Activated naive CD4-positive, alpha-beta T cell (primary cell): ENCODE measurements at places on chromosomes 6 and 20.

DNA sequence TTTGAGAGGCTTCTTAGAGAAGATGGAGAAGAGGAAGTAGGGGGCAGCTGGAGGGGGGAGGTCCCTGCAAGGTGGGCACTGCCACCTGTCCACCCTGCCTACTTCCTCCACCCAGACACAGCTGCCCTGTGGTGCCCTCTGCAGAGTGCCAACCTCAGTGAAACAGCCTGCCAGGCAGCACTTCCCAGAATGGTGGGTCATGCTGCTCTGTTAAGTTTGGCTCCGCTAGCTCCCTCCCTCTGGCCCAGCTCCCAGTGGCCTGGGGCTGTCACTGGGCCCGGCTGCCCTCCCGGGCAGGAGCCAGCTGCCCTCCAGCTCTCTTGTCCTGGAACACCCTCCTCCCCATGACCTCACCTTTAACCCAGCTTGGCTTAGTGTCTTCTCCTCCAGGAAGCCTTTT, 5.1 kb upstream of the EPB41L1 start:
- no peak for DNase-seq

- DNase-seq = no peak
Observed at GRCh38 chr6:50443144-50443543, 270.2 kb upstream of the TFAP2D start.

DNA sequence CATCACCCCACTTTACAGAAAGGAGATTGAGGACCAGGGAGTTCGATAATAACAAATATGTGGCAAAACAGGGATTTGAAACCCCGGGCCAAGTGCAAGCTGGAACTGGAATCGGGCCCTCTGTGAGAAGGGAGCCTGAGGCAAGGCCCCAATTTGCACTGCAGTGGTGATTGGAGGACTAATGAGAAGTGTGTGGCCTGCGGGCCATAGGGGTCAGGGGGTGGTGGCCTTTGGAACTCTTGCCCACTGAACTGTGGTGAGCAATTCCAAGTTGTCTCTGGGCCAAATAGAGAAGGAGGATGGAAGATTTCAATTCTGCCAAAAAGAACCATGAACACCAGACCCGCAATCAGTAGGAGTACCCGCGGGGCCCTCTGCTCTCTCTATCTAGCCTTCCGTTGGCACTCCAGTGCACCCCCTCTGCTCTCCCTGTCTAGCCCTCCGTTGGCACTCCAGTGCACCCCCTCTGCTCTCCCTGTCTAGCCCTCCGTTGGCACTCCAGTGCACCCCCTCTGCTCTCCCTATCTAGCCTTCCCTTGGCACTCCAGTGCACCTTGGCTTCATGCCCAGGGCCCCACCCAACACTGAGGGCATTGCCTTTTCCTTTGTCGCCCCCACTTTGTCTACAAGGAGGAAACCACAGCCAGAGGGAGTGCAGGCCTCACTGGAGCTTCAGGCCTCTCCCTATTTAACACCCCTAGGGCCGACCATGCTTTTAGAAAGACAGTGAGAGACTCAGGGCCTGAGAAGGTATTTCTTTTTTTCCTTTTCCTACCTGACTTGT, 6.0 kb upstream of the PTPRA start:
- DNase-seq = no peak

DNA sequence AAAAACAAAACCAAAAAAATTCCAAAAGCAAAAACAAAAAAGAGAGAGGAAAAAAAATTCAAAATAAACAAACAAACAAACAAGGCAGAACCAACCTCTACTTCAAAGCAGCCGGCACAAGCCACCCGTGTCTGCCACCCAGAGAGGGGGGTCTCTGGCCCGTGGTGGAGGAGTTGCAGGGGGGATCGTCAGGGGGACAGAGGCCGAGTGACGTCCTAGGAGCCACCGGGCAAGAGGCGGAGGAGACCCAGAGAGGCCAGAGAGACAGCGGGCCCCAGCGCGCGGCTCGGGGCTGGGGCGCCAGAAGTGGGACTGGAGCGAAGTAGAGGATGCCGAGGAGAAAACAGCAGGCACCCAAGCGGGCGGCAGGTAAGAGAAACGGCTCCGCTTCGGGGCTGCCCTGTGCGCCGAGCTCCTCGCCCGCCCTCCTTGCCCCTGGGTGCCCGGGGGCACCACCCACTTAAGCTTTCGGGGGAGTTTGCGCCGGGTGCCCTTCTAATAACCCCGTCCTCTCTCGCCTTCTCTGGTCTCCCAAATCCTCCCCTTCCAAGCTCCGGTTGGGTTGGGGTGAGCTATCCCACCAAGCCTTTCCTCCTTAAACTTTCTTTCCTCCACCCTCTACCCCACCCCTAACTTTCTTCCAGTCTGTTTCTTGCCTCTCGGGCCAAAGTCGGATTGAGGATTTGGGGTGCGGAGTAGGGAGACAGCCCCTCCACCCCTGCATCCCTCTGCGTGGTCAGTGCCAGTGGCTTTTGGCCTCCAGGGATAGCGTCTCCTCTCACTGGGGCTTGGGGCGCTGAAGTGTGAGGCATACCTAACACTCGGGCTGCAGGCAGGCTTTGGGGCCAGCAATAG, 1.0 kb downstream of the TSHZ2 start:
- DNase-seq = peak; percentile 49

GRCh38 chr6:136923116-136923953, 1.2 kb downstream of the SLC35D3 start:
- DNase-seq = no peak

- no peak for DNase-seq
Observed at GRCh38 chr20:60107621-60108390, 149.6 kb downstream of the CDH26 start.

DNA sequence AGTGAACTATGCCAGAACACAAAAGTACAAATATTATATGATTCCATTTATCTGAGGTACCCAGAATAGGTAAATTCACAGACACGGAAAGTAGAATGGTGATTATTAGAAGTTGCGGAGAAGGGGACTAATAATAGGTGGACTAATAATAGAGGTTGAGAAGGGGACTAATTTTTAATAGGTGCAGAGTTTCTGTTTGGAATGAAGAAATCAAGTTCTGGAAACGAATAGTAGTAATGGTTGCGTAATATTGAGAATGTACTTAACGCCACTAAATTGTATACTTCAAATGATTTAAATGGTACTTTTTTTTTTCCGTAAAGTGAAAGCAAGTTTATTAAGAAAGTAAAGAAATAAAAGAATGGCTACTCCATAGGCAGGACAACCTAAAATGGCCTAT, 33.2 kb downstream of the B4GALT5 start:
- no peak for DNase-seq

DNA sequence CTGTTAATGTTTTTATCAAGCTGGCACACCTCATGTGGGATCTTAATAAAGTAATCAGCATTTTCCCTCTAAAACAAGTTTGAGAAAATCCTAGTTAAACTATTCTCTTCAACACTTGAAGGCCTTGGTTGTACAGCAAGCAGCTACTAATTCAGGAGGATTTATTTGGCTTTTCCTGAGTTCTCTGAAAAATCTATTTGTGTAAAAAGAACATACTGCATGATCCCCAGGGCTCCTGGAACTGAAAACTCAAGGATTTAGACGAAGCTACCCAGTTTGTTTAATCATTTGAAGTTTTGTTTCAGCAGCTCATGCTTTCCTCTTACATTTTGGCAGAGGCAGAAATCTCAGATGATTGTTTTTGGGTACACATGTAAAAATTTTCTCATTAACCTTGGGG, 309.6 kb upstream of the FLRT3 start:
- no peak for DNase-seq

- no peak for DNase-seq
Observed at GRCh38 chr20:3238616-3239025, 369 bp downstream of the SLC4A11 start.

DNA sequence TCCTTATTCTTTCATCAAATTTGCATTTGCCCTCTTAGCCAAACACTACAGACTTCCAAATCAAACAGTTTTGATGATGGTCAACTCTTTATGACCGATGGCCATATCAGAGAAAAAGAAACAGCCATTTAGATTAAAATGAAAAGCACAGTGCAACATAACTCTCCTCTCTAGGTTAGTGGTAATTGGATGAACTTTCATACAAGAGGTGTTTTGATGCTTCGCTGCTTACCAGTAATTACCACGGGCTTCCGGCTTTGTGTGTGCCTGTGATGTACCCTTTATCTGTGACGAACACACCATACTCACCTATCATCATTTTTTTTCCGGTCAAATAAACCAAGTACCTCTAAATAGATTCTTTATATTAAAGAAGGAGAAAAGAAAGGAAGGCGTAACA, 181.8 kb downstream of the FOXA2 start:
- no peak for DNase-seq

- DNase-seq = no peak
Observed at GRCh38 chr6:145075425-145075824, 659.9 kb downstream of the EPM2A start.

- no peak for DNase-seq
Observed at GRCh38 chr6:66291905-66292304, 584.9 kb upstream of the EYS start.

- no peak for DNase-seq
Observed at GRCh38 chr6:159831373-159831679, 31.2 kb downstream of the PNLDC1 start.

GRCh38 chr20:10696650-10697049, 22.9 kb upstream of the JAG1 start:
- no peak for DNase-seq

- DNase-seq = no peak
Observed at GRCh38 chr20:10077081-10077471, 42.3 kb downstream of the ANKEF1 start.

DNA sequence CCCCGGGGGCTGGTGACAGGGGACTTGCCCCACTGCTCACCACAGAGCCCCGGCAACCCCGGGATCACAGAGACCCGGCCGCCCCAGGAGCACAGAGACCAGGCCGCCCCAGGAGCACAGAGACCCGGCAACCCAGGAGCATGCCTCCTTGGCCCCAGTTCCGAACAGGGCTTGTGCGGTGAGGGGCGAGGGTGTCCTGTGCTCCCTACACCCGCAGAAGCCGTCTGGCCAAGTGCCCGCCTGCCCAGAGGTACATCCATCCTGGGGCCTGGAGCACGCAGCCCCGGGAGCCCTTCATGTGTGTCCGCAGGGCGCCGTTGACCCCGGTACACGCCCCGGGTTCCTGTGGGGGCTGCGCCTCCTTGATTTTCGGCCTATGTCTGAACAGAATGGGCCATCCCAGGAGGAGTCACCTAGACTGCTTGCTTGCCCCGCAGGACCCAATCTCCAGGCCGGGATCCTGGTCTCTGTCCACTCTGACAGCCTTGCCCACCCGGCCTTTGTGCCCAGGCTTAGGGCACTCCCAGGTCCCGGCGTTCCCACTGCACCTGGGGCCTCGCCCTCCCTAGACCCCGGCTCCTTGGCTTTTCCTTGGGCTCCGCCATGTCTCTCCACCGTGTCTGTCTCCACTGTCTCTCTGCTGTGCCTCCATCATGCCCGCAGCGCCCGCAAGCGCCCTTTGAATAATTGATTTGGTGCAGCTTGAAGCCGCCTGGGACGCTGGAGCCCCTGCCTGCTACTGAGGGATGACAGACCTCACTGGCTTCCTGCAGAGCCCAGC, 219.8 kb downstream of the ERMARD start:
- DNase-seq = no peak

DNA sequence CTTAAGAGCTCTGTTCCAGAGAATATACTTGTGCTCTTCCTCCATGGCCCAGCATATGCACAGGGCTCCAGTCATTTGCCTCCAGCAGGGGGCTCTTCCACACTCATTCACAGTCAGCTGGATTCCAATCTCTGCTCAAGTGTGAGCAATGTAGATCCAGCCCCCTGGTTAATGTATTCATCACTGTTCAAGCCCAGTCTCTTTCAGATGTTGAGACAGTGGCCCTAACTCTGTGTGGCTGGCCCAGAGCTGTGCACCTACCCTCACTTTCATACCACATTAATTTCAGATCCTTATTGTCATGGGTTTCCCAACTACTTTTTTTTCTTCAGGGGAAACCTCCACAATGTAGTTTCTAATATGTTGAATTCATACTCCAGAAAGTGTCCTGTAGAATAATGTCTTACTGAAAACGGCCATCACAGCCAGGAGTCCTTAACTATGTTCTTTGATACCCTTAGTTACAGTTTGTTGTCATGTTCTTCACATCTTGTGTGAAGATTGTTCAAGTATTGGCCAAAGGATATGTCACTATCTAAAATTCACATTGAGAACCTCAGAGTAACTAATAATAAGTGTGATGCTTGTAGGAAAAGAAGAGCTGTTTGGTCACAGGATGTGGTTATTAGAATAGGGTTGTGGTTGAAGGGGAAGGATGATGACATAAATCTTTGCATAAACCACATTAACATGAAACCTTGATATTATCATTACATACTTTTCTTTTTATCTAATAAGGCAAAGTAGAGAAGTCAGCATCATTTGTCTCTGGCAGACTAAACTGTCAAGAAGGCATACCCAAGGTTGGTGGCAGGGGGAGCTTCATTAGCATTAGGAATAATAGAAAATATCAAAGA, 14.4 kb upstream of the HLA-DQA1 start:
- no peak for DNase-seq

GRCh38 chr6:167267921-167268401, 23.2 kb upstream of the UNC93A start:
- no peak for DNase-seq

DNA sequence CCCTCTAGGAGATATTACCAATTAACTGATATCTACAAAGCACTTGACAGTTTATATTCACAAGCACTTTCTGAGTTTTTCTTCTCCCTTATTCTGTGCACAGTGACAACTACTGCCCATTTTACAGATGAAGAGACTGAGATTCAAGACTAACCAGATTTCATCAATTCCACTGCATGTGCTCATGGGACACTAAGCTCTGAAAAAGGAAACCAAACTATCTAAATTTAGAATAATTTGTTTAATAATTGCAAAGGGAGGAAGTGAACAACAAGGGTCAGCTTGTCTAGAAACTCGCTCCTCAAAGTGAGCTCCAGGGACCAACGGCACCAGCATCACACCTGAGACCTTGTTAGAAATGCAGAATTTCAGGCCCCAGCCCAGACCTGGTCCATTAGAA, 50.8 kb upstream of the MYLIP start:
- DNase-seq = no peak

DNA sequence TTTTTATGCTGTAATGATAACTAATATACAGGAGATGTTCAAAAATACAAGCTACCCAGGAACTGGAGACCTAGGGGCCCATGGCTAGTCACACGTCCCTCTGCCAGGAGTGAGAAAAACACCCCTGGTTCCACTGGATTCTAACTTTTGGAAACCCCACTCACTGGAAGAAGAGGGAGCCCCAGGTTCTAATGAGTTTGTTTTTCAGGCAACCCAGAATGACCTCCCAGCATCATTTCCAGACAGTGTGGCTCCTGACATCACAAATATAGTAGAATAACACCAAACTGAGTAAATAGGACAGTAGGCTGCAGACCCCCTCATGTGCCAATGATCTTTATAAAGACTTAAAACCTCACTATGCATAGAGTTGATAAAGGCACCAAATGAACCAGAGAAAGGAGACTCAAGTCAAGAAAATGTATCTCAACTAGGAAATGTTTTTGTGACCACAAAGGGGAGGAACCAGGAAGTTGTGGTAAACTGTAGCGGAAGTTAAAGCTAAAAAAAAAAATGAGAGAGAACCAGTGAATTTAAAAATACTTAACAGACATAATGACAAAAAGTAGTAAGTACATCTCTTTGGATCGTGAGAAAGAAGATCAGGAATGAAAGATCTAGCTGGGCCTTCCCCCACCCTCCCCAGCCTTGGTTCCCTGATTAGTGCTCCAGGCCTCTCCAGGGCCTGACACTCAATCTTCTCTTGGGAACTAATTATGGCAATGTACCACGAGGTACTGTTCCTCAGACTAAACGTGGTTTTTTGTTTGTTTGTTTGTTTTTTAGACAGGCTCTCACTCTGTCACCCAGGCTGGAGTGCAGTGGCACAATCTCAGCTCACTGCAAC, 19.8 kb downstream of the HLA-E start:
- no peak for DNase-seq

GRCh38 chr6:131825946-131826345, 18.1 kb downstream of the ENPP1 start:
- no peak for DNase-seq
